ENCODE measurements at places on chromosomes 1 and 21.

GRCh38 chr1:196951711-196952394 is 8.3 kb downstream of the CFHR2 start:
- peak; percentile 8 for DNase-seq

DNA sequence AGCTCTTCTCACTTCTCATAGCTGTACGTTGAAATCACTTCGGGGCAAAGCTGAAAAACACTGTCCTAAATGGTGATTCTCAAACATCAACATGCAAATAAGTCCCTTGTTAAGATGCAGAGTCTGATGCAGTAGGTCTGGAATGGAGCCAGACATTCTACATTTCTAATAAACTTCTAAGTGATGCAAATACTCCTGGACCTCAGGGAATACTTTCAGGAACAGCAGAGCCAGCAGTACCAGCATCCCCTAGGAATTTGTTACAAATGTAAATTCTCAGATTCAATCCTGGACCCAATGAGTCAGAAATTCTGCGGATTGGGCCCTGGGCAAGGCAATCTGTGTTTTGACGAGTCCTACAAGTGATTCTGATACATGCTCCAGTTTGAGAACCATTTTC is 152.3 kb downstream of the PCNX2 start:
- no peak for DNase-seq

GRCh38 chr1:205122489-205122882 is 708 bp upstream of the RBBP5 start:
- DNase-seq = no peak

- peak; percentile 97 for DNase-seq
Measured at GRCh38 chr1:1360506-1361169, 2.3 kb upstream of the MXRA8 start.

GRCh38 chr1:30290581-30290980 is 432.8 kb downstream of the MATN1 start:
- DNase-seq = no peak

DNA sequence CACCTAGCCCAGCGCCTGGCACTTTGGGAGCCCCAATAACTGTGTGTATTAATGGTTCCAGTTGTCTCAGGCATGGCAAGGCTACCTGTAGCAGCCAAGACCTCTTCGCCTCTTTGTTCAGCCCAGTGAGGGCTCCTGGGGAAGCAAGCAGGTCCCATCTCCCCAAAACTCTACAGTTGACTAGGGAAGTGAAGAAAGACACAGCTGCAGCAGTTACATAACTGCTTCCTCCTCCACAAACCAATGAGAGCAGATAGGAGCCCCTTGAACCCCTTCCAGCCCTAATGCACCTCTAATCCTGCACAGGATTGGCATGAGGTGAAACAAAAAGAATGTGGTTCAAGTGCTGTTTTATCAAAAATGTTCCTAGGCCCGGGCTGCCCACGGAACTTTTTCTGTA is 100.5 kb downstream of the SYF2 start:
- DNase-seq = no peak

DNA sequence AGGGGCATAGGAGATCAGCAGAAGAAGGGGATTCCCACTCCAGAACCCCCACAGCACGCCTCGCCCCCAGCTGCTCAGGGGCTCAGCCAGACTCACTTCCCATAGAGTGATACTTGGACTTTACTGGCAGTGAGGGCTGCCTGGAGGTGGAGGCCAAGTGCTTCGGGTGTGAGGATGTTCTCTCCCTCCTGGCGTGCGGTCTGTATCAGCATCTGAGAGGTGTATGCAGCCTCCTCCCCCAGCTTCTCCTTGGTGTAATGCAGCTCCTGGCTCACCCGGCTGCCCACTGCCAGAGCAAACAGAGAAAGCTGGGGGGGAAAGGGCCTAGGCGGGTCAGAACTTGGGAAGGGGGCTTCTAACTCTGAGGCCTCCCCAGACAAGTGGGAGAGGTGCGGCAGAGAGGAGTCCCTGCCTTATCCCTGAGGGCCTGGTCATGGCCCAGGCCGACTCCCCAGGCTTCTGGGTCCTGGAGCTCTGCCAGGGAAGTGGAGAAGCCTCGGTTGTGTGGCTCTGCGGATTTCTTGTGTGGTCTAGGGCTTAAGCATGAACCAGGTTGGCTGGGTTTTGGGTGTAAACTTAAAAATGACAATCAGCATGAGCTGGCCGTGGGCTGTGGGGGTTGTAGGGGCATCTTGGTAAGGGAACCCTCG is 10.9 kb downstream of the PTCH2 start:
- no peak for DNase-seq

DNA sequence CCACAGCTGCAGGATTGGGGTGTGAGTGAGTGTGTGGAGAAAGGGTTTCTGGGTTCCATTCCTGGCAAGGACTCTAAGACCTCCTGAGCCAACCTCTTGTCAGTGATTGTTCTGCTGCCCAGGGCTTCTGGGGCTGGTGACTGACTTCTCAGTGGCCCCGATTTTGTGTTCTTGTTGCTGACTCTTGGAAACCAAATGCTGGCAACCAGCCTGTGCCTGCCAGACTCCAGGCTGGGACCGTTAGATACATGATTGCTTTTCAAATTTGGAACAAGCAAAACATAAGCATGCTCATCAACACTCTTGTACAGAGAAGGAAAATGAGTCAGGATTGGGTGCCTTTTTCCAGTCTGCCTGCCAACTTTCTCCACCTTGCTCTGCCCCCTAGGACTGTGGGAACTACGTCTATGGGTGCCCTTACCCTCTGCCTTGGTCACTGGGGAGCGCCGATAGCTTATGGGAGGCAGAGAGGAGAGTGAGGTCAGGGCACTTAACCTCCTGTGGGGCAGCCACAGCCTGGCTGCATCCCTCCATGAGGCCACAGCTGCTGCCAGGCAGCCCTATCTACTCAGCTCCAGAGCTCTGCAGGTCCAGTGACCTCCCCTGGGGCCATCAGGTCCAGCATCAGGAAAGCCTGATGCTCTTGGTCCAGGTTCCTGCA is 39.3 kb upstream of the EPS8L3 start:
- no peak for DNase-seq

DNA sequence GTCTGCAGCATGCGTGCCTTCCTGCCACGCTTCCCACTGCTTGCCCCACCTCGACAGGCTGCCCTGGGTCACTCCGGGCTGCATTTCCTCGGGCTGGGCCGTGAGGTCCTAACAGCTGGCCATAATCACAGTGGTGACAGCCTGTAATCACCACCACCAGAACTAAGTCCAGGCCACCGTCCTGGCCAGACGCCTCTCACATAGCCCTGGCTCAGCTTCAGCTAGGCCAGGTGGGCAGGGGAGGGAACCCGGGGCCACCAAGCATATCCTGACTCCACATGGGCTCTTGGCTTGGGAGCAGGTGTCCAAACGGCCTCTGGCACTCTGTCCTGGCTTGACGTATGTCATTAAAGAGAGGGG is 229.5 kb downstream of the TRABD2B start:
- no peak for DNase-seq

Data from EL (cell line).